CD4-positive, alpha-beta T cell treated with Interleukin-12 subunit alpha and Interleukin-12 subunit beta, for 1 hour (primary cell): ENCODE measurements at places on chromosomes 2 and 18.

- peak; percentile 66 for DNase-seq
Measured at GRCh38 chr2:240435457-240435947, at the start of gene GPC1. Gene GPC1 (plus strand): TSS chr2:240435663. CDS start chr2:240435919, 256 bp downstream.

DNA sequence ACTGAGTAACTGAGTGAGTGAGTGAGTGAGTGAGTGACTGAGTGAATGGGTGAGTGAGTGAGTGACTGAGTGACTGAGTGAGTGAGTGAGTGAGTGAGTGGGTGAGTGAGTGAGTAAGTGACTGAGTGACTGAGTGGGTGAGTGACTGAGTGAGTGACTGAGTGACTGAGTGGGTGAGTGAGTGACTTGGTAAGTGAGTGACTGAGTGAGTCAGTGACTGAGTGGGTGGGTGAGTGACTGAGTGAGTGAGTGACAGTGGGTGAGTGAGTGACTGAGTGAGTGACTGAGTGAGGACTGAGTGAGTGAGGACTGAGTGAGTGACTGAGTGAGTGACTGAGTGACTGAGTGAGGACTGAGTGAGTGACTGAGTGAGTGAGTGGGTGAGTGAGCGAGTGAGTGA, 13.9 kb downstream of the MAL start:
- no peak for DNase-seq

DNA sequence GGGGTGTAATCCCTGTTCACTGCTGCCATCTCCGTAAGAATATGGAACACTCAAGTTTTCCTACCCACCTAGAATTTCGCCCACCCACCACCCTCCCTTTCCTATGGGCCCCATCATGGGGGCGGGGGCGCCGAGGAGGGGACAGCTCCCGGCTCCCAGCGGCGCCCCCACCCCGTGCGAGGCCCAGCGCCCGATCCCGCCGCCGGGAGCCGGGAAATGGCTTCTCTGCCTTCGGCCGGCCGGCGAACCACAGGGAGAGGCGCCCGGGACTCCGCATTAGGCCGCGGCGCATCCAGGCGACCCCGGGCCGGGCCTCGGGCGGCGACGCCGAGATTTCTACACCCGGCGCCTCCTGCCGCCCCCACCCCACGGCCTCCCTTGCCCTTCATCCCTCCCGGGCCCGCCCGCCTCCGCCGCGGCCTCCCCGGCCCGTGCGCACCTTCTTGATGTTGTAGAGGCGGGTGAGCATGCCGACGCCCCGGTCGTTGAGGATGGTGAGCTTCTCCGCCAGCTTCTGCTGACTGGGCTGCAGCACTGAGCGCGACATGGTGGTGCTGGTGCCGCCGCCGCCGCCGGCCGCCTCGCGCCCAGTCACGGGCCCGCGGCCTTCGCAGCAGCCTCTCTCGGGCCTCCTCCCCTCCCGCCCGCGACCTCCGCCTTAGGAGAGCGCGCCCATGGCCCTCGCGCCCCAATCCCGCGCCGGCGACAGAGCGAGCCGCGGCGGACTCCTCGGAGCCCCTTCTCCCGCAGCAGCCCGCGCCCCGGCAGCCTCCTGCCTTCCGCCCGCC, 510 bp downstream of the NCKAP1 start:
- no peak for DNase-seq

DNA sequence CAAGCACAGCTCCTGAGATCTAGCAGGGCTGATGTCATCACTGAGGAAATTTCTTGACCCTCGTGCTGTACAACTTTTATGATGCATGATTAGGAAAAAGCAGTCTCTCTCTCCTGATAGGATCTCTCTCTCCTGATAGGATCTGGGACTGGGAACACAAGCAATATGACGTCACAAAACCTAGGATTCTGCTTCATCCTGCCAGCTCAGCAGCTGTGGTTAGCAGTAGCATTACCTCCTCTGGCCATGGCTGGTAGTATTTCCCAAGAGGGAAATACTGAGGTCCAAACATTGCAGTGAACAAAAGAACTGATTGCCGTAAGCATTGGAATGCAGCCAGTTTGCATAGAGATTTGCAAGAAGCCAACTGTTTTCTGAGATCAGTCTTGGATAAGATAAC, 521.2 kb upstream of the POU3F3 start:
- no peak for DNase-seq

- DNase-seq: no peak
Measured at GRCh38 chr2:199315299-199316179, 142.2 kb downstream of the SATB2 start.
